ENCODE measurements at places on chromosomes 16 and 17.

DNA sequence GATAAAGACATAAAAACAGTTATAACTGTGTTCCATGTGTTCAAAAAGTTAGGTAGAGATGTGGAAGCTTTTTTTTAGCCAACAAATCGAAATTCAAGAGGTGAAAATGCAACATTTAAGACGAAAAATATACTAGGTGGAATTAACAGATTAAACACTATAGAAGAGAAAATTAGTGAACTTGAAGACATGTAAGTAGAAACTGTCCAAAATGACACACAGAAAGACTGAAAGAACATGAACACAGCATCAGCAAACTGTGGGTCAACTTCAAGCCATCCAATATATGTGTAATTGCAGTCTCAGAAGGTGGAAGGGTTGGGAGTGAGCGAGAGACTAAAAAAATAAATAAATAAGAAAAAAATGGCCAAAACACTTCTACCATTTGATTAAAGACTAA is 9.3 kb downstream of the FAM83G start:
- DNase-seq = no peak

DNA sequence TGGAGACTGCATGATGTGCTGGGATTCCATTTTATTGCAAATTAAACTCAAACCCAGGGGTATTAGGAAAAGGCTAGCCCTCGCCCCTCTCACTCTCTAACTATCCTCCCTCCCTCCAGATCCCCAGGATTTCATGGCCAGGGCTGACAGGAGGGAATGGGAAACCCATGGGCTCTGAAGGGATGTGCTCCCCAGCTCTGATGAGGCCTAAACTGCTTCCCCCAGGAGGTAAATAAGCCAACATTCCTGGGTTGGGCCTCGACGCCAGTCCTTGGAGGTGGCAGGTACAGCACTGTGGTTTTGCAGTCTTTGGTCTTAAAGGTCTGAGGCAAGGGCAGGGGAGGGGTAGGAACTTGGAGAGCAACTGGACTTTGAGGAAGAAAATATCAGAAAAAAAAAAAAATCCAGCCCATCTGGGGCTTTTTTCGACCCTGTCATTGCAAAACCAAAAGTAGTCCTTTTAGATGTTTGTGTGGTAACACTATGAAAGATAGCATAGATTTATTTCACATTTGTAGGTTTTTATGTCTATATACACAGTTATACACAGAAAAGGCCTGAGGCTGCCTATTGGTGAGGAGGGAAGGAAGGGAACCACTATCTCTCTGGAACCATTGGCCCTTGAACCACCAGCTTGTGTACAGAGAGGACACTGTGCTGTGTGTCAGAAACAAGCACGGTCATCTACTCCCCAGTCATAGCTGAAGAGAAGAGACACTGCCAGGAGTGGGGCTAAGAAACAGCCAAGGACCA is 12.0 kb downstream of the C17orf113 start:
- no peak for DNase-seq

GRCh38 chr17:28457890-28458289 is 15.6 kb upstream of the SLC13A2 start:
- DNase-seq = no peak

DNA sequence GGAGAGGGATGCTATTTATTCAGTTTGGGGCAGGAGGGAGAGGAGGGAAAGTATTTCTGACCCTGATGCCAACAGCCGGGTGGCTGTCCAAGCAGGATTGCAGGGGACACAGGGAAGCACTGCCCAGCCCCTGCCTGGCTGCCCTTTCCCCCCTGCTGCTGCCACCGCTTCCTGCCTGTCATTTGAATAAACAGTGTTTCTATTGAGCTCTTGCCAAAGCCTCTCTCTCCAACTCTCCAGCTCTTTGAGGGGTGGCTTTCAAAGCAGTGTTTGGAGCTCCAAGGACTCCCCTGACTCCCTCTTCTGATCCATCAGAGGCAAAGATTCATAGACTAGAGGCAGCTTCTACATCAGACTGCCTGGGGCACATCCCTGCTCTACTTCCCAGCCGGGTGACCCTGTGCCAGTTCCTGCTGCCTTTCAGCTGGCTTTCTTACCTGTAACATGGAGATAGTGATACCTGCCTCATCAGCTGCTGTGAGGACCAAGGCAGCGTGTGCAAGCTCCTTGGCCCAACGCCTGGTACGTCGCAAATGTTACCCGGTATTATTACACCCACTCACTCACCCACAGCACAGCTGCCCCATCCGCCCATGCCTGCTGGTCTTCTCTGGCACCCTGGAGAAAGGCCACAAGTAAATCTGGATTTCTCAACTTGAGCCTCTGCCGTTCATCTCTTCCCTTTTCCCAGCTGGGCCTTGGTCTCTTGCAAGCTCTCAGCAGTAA is 9.5 kb downstream of the PROCA1 start:
- peak; percentile 20 for DNase-seq

- no peak for DNase-seq
Measured at GRCh38 chr17:10516065-10516464, 2.3 kb downstream of the MYH1 start.

- DNase-seq = no peak
Measured at GRCh38 chr17:58756246-58757161, 850 bp downstream of the PPM1E start.

- no peak for DNase-seq
Measured at GRCh38 chr16:85798901-85799496, 345 bp downstream of the EMC8 start.

GRCh38 chr17:41528959-41529353 is 848 bp upstream of the KRT19 start:
- no peak for DNase-seq

GRCh38 chr17:21772321-21772720 is 80.0 kb downstream of the KCNJ18 start:
- no peak for DNase-seq

DNA sequence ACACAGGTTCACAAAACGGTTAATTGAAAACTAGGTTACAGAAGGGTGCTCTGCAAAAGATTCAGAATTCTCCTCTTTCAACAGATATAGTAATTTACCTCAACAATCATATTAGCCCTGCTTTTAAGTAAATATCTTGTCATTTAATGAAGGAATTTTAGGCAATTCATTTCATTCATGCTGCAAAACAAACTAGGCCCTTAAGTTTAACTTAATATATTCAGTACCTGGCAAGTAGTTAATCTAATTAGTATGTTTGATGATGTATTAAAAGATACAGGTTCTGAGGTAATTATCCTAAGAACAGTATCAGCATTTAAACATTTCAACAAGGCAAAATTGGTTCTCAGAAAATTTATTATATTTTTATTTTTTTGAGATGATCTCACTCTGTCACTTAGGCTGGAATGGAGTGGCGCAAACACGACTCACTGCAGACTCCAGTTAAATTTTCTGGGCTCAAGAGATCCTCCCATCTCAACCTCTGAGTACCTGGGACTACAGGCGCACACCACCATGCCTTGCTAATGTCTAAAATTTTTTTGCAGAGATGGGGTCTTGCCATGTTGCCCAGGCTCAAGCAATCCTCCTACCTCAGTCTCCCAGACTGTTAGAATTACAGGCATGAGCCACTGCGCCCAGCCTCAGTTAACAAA is 44.9 kb downstream of the SMURF2 start:
- DNase-seq = no peak
